ENCODE measurements at places on chromosomes 7 and 10. TPM values are rescaled to one million over a fixed set of nuclear protein-coding genes. Genes with fewer than 3 reads are reported as not detected.

- DNase-seq, result no peak
Measured at GRCh38 chr7:136931169-136931867, 62.9 kb downstream of the CHRM2 start.

DNA sequence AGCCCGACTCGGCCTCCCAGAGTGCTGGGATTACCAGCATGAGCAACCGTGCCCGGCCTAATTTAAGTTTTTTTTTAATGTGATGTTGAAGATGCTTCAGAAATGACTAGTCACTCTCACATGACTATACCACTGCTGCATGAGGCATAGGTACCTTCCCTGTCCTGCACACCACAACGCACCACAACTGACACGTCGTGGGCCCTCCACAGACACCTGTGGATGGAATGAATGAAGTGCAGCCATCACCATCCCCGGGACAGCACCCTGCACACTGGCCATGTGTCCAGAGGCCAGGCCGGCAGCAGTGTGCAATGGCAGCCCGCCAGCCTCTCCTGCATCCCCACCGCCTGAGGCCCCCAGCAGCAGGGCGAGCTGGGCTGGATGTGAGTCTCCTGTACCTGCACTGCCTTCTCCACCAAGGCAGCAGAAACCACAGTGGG, 55.1 kb downstream of the VOPP1 start:
- DNase-seq, result no peak

DNA sequence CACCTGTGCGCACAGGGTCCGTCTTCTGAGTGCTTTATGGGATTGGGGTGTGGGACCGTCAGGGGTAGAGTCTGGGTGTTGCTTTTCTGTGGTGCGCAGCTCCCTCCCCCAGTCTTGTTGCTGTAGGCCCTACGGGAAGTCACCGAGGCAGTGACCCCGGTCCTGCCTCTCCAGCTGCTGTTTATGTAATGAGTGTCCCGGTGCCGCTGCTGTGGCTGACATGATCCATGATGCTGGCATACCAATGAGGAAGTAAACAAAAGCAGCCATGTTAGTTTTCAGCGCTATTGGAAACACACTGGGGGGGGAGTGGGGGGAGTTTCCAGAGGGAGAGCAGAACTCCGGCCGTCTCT, 1.1 kb downstream of the TRIM8 start:
- DNase-seq, result peak; percentile 81

DNA sequence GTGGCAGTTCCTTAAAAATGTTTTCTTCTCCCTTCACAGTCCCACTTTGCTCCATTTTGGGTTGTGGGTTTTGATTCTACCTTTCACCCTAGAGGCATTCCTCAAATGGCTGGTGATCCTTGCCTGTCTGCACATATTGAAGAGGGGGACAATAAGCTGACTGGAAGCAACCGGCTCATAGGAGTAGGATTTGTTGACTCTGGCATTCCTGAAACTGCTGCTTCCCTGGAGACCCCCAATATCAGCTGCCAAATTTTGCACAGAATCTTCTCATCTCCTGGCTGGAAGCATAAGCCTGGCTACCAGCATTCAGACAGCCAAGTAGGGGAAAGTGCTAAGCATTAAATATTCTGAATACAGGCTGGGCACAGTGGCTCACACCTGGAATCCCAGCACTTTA, 53.7 kb downstream of the KIF5B start:
- DNase-seq, result peak; percentile 12

GRCh38 chr7:7569081-7569527, 2.4 kb downstream of the MIOS start:
- no peak for DNase-seq

- DNase-seq, result no peak
Measured at GRCh38 chr10:1620803-1621202, 116.5 kb downstream of the ADARB2 start.

DNA sequence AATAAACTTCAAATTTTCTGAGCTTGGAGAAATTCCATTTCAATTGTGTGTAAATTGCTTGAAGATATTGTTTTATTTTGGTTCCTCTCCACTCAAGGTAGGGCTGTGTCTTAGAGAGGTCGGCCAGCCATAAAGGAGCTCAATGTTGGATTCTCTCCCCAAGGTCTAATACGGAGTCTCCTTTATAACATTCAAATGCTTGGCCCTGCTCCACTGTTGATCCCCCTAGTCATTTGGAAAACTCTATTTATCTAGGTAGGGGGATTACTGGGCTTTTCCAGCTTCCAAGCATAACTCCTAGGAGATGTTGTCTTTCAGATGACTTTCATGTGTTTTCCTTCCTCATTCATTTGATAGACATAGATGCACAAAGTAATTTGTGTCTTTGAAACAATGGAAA, 170.9 kb downstream of the LRMDA start:
- DNase-seq, result peak; percentile 62

- DNase-seq, result no peak
Measured at GRCh38 chr7:103348452-103348851, 1.0 kb downstream of the PSMC2 start.

- peak; percentile 66 for DNase-seq
Measured at GRCh38 chr7:30556840-30557239, 37.8 kb upstream of the GARS1 start.

DNA sequence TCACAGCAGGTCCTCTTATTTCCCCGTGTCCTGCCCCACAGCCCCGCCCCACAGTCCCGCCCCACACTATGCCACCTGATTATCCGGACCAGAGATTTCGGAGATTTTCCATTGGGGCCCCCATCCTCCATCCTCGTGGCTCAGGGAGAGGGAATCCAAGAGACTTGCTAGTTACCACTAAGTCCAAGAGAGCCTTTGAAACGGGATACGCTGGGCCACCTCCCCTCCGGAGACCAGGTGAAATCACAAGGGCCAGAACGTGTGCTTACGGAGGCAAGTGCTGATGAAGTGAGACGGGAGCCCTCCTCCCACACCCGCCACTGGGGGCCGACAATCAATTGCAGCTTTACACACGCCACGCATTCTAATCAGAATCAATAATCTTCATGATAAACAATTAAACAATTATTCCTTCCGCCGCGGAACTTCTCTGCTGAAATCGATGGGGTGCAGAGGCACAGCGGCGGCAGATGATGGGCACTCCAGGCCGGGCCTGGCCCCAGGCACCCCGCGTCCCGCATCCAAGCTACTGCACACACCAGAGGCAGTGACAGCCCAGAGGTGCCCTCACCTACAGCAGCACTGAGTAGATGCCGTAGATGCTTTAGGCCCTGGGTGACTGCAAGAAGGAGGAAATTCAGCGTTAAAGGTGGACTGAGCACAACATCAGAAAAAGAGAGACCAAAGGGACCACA, 534.0 kb upstream of the FOXK1 start:
- DNase-seq, result no peak

GRCh38 chr7:77550586-77550985, 13.5 kb downstream of the PTPN12 start:
- DNase-seq, result no peak

- no peak for DNase-seq
Measured at GRCh38 chr7:51918581-51918980, 602.0 kb upstream of the COBL start.

GRCh38 chr10:12333380-12334185, 15.8 kb upstream of the CAMK1D start:
- DNase-seq, result no peak

- no peak for DNase-seq
Measured at GRCh38 chr7:34242391-34242790, 337.1 kb downstream of the BMPER start.

DNA sequence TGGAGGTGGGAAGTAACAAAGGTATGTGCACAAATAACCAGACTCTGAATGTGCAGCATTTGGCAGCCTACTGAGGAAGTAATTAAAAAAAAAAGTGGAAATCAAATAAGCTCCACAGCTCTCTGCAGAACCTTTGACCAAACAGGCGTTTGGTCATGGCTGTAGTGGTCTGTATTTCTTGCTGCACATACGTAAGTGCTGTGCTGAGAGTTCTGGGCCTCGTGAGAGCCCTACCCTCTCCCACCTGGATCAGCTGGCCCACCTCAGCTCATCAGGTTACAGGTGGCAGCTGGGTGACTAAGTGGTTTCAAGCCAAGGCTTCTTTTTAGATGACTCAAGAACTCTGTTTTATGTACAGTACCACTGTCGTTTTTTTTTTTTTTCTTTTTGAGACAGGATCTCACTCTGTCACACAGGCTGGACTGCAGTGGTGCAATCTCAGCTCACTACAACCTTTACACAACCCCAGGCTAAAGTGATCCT, 178.2 kb upstream of the KLF6 start:
- no peak for DNase-seq

DNA sequence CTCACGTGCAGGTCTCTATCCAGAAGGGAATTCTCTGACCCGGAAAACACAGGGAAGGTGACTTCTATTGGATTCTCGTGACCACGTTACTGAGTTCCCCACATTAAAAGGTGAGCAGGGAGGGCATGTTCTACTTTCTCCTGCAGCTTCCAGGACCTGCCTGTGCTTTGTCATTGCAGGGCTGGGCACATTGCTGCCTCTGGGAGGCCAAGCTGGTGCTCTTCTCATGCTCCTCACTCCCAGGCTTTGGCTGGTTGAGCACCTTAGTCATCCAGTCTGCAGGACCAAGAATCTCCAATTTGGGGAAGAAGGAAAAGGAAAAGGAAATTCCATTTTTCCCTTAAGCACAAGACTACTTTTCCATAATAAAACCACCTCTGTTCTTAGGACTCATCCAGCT, 86.5 kb upstream of the TMEM72 start:
- no peak for DNase-seq

DNA sequence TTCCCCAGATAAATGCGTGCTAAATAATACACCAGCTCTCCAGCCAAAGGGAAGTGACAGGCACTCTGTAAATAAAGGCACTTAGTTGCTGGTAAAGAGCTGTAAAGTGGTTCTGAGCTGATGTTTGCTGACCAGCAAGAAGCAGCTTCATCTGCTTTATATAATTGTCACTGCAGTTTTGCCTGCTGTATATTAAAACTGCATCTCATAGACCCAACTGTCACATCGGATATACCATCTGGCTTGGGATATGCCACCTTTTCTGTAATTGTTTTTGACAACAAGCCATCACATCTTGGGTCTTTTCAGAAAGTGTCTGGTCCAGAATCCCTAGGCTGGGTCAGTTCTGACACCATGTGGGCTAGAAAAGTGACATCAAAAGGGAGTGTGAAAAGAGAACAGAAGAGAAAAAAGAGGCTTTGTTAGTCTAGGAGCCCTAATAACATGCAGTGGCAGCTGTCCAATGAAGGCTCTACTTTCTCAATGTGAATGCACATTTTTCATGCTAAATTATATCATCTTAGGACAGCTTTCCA, 697.6 kb downstream of the KCNMA1 start:
- DNase-seq, result no peak

- peak; percentile 26 for DNase-seq
Measured at GRCh38 chr10:74623786-74624185, 202.6 kb upstream of the KAT6B start.

GRCh38 chr10:74825371-74826141, 844 bp upstream of the KAT6B start:
- no peak for DNase-seq

DNA sequence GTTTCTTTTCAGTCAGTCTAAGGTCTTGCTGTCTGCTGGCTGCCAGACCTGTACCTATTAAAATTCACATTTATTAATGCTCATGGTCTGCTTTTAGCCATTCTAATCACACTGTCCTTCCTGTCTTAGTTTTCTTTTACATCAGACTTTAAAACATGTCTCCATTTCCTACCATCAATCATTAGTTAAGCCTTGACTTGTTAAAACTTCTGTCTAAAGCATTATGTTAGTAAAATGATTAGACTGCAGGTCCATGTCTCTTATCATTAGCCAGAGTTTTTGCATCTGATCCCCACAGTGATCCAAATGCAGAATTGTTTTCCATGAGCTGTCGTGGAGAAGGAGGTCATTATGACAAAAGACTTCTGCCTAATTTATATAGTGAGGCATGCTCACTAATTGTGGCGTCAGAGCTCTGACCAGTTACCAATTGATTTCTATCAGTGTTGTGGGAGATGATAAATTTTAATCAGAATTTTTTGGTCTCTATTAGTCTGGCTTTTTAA, 226.5 kb downstream of the DKK1 start:
- no peak for DNase-seq

DNA sequence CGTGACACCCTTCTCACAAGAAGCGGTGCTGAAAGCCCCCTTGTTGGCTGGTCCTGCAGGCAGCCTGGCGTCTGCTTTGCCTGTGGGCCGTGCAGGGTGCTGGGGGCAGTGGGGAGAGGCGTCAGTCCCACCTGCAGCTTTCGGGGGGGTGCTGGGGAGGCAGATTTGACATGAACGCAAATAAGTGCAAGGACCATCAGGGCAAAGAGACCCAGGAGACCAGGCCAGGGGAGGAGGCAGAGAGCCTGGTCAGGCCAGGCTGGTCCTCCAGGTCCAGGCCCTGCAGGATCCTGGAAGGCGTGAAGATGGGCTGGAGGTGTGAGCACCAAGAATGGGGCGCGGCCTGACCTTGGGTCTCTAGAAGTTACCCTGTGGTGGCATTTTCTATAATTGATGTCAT, 81.6 kb downstream of the MGMT start:
- DNase-seq, result no peak

DNA sequence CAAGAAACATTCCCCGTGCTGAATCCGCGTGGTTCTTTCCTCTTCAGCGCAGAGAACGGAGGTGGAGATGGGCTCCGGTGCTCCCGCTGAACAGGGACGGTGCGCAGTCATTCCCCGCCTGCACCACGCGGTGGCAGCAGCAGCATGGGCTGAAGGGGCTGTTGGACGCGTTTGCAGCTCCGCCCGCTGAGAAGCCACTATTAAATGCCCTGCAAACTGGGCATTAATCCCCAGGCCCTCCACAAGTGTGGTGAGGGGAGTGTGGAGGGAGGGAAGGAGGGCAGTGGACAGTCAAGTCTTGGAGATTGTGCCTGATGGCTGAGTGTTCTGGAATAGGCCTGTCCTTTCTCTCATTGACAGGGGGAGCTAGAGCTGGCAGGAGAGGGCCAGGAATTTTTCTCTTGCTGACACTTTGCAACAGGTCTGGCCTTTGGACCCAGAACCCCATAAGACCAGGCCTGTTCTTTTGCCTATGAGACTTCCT, 240.2 kb upstream of the INHBA start:
- DNase-seq, result peak; percentile 87

- DNase-seq, result no peak
Measured at GRCh38 chr7:90660819-90661218, 64.7 kb downstream of the CDK14 start.

GRCh38 chr10:74542077-74542476, 284.3 kb upstream of the KAT6B start:
- DNase-seq, result no peak

PNLIP gene
- polyA plus RNA-seq, result 0.38 TPM

PDLIM1 gene
- polyA plus RNA-seq, result 38.0 TPM

SAP25 gene
- 3.3 TPM for polyA plus RNA-seq

PIP gene
- not detected for polyA plus RNA-seq

ELFN1 gene
- polyA plus RNA-seq, result 5.0 TPM

LSM5 gene
- 94.5 TPM for polyA plus RNA-seq

TTYH3 gene
- polyA plus RNA-seq, result 148 TPM

APBB1IP gene
- 3.8 TPM for polyA plus RNA-seq

COL28A1 gene
- polyA plus RNA-seq, result 0.65 TPM

CDH23 gene
- polyA plus RNA-seq, result 5.8 TPM

CLRN3 gene
- polyA plus RNA-seq, result not detected

COPS6 gene
- 90.4 TPM for polyA plus RNA-seq

PNLIPRP1 gene
- not detected for polyA plus RNA-seq

All from muscle of arm (tissue), 14 donors.